ENCODE measurements at places on chromosomes 5 and 9. TPM values are rescaled to one million over a fixed set of nuclear protein-coding genes. Genes with fewer than 3 reads are reported as not detected.

DNA sequence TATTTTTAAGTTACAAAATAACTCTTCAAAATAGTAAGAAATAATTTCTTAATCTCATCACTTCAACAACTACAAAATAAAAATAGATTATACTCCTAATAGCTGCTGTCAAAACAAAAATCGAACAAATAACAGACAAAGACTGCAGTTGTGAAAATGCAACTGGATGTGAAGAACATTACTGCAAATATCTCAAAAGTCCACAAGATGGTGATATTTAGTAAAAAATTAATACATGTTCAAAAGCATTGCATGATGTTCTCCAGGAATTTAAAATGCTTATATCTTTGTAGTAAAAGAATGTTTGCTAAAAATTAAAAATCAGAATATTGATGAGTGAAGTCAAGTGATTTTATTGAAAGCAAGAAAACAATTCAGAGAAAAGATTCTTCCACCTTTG, 66.2 kb downstream of the MPDZ start:
- no peaks in the 10 kb centered on the region for H3K27me3 ChIP-seq
- no peaks in the 10 kb centered on the region for H3K4me1 ChIP-seq
- no peak overlapping the region for H3K4me3 ChIP-seq
- no peaks in the 10 kb centered on the region for H3K36me3 ChIP-seq
- no peak overlapping the region for H3K27ac ChIP-seq

DNA sequence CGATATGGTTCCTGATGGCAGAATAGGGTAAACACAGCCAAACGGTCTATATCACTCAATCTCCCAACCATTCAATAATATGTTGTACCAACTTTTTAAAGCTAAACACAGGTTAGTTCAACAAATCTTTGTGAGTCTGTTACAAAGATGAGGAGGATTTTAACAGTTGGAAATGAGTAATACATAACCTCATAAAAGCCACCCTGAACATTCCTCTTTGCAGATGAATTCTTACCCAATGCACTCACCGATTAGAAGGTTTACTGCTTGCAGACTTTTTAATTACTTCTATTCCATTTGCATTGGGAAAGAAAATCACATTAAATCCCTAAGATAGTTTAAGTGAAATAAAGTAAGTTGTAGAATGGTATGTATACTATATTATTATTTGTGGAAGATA, 23.3 kb upstream of the TRMT10B start:
- H3K27ac ChIP-seq = no peak overlapping the region
- H3K4me1 ChIP-seq = no peaks in the 10 kb centered on the region
- no peaks in the 10 kb centered on the region for H3K27me3 ChIP-seq
- H3K36me3 ChIP-seq = no peaks in the 10 kb centered on the region

DNA sequence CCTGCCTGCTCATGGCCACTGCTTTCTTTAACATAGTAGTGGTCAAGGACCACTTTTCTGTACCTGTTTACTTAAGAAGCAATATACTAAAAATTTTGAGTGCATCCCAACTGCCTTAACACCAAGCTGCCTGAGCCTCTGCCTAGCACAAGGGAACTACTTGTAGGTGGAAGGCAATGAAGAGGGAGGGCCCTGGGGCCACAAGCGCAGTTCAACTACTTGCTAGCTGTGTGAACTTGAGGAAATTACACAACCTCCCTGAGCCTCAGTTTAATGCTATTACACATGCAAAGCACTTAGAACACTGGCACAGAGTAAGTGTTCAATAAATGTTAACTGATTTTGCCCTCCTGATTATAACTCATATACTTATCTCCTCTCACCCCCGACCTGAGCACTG, 6.3 kb downstream of the ARL15 start:
- no peaks in the 10 kb centered on the region for H3K4me1 ChIP-seq
- DNase-seq = no peak
- no peaks in the 10 kb centered on the region for H3K27me3 ChIP-seq
- no peaks in the 10 kb centered on the region for H3K36me3 ChIP-seq

DNA sequence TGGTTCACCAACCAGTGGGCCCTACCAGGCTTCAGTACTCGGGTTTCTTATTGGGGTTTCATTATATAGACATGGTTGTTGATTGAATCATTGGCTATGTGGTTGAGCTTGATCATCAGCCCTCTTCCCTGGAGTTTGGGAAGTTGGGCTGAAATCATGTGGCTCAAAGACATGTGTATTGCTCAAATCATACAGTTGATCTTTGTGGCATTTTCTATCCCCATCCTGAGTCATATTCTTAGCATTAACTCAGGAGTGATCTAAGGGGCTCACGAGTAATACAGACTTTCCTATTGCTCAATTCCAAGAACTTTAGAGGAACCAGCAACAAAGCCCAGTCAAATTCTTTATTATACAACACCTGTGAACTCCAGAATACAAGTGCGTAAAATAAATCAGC, 66.2 kb downstream of the SMC5 start:
- no peaks in the 10 kb centered on the region for H3K4me1 ChIP-seq
- no peaks in the 10 kb centered on the region for H3K27me3 ChIP-seq
- H3K27ac ChIP-seq = no peak overlapping the region
- DNase-seq = no peak

GRCh38 chr9:124699575-124699974, 71.5 kb downstream of the NR6A1 start:
- no peaks in the 10 kb centered on the region for H3K36me3 ChIP-seq

GRCh38 chr5:132961887-132962286, 1.5 kb downstream of the AFF4 start:
- peak overlapping the region; percentile 100 for H3K27ac ChIP-seq
- H3K36me3 ChIP-seq = no peaks in the 10 kb centered on the region
- no peaks in the 10 kb centered on the region for H3K27me3 ChIP-seq
- peak overlapping the region; percentile 100 for H3K4me3 ChIP-seq

DNA sequence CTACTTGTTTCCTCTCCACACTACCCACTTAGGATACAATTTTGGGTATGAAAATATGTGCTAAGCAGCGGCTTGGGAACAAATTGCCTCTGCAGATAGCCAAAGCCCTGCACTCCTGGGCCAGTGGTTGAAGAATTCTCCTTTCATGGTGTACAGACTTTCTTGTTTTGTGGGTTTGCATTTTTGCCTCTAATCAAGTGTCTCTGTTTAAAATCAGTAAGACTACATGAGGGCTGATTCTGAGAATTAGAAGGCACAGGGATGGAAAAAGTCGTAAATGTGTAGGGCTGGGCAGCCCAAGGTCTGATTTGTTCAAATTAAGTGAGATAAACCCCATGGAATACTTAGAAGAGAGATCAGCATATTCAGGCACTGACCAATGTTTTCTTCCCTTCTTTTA, 103.7 kb upstream of the CD180 start:
- H3K4me3 ChIP-seq = no peak overlapping the region
- peaks cover 24% of the 10 kb centered on the region for H3K4me1 ChIP-seq
- H3K27ac ChIP-seq = peak overlapping the region; percentile 51
- DNase-seq = no peak

GRCh38 chr9:84937180-84937579, 267.7 kb downstream of the NTRK2 start:
- DNase-seq = no peak
- no peak overlapping the region for H3K27ac ChIP-seq
- H3K4me1 ChIP-seq = no peaks in the 10 kb centered on the region
- no peaks in the 10 kb centered on the region for H3K27me3 ChIP-seq

CCL28 gene
- total RNA-seq = 0.71 TPM

- H3K4me3 ChIP-seq = no peak overlapping the region
- DNase-seq = no peak
- no peaks in the 10 kb centered on the region for H3K27me3 ChIP-seq
- H3K27ac ChIP-seq = no peak overlapping the region
- no peaks in the 10 kb centered on the region for H3K36me3 ChIP-seq
Measured at GRCh38 chr5:88283690-88284089, 15.0 kb upstream of the TMEM161B start.

GRCh38 chr5:59103303-59103702, 520.4 kb downstream of the RAB3C start:
- no peaks in the 10 kb centered on the region for H3K4me1 ChIP-seq
- DNase-seq = no peak
- H3K27ac ChIP-seq = peak overlapping the region; percentile 9
- no peak overlapping the region for H3K4me3 ChIP-seq
- H3K27me3 ChIP-seq = no peaks in the 10 kb centered on the region

- H3K4me1 ChIP-seq = peaks cover 23% of the 10 kb centered on the region
- peaks cover 74% of the 10 kb centered on the region for H3K27me3 ChIP-seq
- H3K27ac ChIP-seq = no peak overlapping the region
- no peak for DNase-seq
- no peaks in the 10 kb centered on the region for H3K36me3 ChIP-seq
- H3K4me3 ChIP-seq = no peak overlapping the region
Measured at GRCh38 chr5:181056431-181056830, 16.4 kb downstream of the BTNL9 start.

- no peaks in the 10 kb centered on the region for H3K27me3 ChIP-seq
- no peaks in the 10 kb centered on the region for H3K36me3 ChIP-seq
- no peak for DNase-seq
- H3K4me3 ChIP-seq = no peak overlapping the region
Measured at GRCh38 chr9:81729135-81729534, 39.8 kb upstream of the TLE1 start.

- no peaks in the 10 kb centered on the region for H3K27me3 ChIP-seq
- H3K27ac ChIP-seq = no peak overlapping the region
- H3K4me1 ChIP-seq = no peaks in the 10 kb centered on the region
- no peak for DNase-seq
- no peaks in the 10 kb centered on the region for H3K36me3 ChIP-seq
- no peak overlapping the region for H3K4me3 ChIP-seq
Measured at GRCh38 chr5:38607396-38607795, 51.0 kb upstream of the LIFR start.

- H3K4me1 ChIP-seq = no peaks in the 10 kb centered on the region
- DNase-seq = no peak
- no peak overlapping the region for H3K4me3 ChIP-seq
- no peak overlapping the region for H3K27ac ChIP-seq
- no peaks in the 10 kb centered on the region for H3K27me3 ChIP-seq
Measured at GRCh38 chr5:40376566-40376965, 303.1 kb upstream of the PTGER4 start.

PCDHB12 gene
- total RNA-seq = 7.2 TPM

- DNase-seq = peak; percentile 75
- H3K4me3 ChIP-seq = no peak overlapping the region
- no peak overlapping the region for H3K27ac ChIP-seq
- no peaks in the 10 kb centered on the region for H3K27me3 ChIP-seq
Measured at GRCh38 chr5:172713113-172713808, 57.7 kb downstream of the DUSP1 start.
